ENCODE measurements at places on chromosomes 1 and 21. TPM values are rescaled to one million over a fixed set of nuclear protein-coding genes. Genes with fewer than 3 reads are reported as not detected.

DNA sequence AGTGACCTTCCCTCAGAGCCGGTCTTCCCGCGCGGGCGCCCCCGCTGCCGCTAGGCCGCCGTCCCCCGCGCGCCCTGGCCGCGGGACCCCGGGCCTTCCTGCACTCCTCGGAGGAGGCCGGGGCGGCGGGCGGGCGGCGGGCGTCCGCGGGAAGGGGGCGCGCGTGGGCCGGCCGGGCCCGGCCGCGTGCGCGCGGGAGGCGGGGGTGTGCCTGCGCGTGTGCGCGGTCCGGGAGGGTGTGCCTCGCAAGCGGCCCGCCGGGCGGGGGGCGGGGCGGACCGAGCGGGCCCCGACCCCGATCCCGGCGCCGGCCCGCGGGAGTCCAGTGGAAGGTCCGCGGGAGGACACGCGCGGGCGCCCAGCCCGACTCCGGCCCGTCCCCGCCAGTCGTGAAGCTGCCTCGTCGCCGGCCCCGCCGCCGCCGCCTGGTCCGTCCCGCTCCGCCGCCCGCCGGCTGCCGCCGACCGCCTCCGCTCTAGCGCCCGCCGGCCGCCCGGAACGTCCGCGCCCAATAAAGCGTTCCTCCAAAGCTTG is 438 bp downstream of the MRPS6 start:
- peak; percentile 78 for DNase-seq

GRCh38 chr21:33684923-33685560 is 42.7 kb downstream of the ITSN1 start:
- DNase-seq: no peak

GRCh38 chr1:211237579-211237978 is 21.6 kb upstream of the RCOR3 start:
- DNase-seq: no peak

DNA sequence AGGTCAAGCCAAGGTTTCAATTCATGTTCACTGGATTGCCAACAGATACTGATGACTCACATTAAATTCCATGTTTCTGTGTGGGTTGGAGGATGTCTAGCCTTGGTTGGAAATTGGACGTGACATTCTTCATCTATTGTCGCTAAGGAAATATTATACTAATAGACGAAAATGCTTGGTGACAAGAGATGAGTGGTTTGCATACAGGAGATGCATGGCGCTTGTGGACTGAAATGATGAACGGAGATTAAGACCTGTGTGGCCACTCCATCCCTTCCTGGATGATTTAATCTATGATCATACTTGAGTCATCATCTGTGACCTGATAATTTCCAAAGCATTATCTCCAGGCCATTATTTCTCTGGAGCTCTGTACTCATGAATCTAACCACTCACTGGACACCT is 97.0 kb upstream of the CD34 start:
- no peak for DNase-seq

DNA sequence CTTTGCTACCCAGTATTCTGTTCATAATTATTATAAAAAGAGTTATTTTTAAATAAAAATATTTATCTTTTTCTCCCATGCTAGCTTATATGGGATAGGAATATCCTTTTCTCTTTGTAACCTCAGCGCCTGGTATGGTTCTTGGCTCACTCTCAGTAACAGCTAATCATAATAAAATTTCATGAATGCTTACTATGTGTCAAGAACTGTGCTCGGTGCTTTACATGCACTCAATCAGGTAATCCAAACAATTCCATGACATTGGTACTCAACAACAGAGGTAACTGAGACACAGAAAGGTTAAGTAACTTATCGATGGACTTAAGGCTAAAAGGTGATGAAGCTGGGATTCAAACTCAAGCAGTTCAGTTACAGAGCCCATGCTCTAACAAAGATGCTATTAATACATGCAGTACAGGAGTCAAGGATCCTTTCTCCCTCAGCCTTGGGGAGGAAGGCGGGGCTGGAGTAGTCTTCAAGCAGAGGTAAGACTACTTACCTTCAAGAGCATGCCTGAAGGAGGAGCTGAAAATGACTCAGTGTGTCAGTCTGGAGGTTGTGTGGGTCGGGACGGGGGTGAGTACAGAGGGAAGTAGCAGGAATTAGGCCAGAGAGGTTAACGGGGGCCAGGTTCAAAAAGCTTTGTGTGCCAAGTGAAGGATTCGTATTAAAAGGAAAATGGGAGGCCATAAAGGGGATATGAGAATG is 73.4 kb downstream of the PLPPR5 start:
- no peak for DNase-seq

- DNase-seq: no peak
Observed at GRCh38 chr21:36384885-36385232, 333 bp upstream of the CHAF1B start.

DNA sequence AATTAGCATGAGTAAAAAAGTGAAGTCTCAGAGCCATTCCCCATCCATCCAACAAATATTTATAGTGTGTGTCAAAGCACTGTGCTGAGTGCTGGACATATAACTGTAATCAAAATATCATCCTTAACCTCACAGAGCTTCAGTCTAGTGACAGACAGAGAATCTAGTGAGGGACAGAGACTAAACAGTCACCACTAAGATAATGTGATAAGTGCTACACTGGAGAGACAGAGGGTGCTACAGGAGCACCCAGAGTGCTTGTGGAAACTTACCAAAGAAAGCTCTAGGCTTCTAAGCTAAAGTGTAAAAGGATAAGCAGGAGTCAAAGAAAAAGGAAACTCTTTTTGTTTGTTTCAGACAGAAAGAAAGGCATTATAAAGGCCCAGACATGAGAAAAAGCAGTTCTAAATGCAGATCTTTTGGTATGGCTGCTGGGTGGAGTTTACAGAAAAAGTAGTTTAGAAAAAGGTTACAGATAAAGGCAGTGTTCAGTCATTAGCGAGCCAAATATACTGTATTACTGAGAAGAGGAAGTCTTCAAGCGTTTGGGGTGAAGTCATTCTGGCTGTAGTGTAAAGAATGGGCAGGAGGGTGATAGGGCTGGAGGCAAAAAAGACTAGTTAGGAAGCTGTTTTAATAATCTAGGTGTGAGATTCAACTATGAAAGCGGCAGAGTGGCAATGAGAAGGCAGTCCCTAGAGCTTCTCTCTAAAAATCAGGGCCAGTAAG is 83.8 kb downstream of the SCMH1 start:
- DNase-seq: no peak

- peak; percentile 46 for DNase-seq
Observed at GRCh38 chr21:36700971-36701755, 2.2 kb downstream of the SIM2 start.

GRCh38 chr1:49686107-49686506 is 337.6 kb downstream of the AGBL4 start:
- no peak for DNase-seq

GRCh38 chr1:117846674-117847425 is 82.6 kb downstream of the GDAP2 start:
- DNase-seq: no peak

The PRKCZ gene
- 24.3 TPM for total RNA-seq

The SPATA21 gene
- not detected for total RNA-seq

GRCh38 chr1:203776636-203777035 is 11.7 kb downstream of the LAX1 start:
- DNase-seq: no peak

GRCh38 chr1:2036287-2036686 is 13.9 kb upstream of the PRKCZ start:
- DNase-seq: no peak

DNA sequence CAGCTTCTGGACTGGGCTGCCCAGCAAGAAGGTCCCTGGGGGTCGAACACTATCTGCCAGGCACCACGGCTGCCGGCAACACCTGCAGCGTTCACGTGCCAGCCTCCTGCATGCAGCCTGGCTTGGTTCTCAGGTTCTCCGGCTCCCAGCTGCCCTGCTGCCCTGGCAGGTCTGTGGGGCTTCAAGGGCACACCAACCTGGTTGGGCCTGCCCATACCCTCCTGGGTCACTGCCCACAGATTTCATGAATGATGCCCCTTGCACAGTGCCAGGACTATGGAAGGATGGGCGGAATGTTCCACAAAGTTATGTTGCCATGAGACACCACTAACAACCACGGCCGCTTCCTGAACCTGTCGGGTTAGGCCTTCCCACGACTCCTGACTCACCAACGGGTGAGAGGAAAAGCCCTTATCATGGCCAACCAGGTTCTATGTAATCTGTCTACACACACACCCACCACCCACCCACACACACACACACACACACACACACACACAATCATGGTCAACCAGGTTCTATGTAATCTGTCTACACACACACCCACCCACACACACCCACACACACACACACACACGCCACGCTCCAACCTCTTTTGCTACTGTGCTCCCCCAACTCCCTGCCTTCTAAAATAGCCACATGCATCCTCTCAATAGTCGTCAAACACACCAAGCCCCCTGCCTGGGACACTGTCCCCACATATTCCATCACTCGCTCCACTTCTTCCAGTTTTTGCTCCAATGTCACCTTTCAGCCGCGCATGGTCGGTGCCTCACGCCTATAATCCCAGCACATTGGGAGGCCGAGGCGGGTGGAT is 32.2 kb downstream of the HSPG2 start:
- DNase-seq: no peak

The KANK4 gene
- total RNA-seq: not detected

GRCh38 chr1:225700889-225701465 is 48.1 kb upstream of the ENAH start:
- DNase-seq: no peak

DNA sequence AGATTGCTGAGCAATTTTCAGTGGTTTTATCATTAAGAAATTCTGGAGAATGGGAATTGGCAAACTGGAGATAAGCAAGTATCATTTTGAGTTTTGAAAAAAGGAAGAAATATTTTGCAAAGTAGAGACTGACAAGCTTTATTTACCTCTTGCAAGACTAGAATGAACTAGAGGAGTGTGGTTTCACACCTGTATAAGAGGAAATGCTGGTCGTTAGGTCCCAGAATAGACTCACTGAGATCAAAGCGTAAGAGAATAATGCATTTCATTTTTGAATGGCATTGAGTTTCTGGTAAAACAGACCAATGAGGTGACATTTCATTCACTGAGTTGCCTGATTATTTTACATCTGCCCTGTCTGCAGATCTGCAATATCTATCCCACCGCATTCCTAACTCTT is 308.1 kb downstream of the ADGRL2 start:
- no peak for DNase-seq

The CHI3L2 gene
- 33.9 TPM for total RNA-seq

- no peak for DNase-seq
Observed at GRCh38 chr1:25073640-25074270, 143.7 kb upstream of the RUNX3 start.

DNA sequence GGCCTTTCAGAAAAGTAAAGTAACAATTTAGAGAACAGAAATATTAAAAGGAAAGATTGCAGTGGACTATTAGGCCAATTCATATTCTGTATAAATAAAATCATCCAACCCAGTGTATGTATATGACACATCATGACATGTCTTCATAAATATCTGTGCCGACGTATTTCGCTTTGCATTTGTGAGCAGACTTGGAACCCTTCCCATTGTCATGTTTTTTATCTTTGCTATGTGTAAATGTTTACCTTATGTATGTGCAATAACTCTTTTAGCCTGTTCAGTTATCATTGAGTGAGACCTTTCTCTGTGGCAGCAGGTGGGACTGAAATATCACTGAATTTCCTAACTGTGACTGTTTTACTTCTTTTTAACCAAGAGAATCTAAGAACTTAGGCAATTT is 58.0 kb upstream of the FAM3B start:
- no peak for DNase-seq

GRCh38 chr1:20480243-20480944 is 5.6 kb downstream of the CAMK2N1 start:
- no peak for DNase-seq

The FYB2 gene
- total RNA-seq: not detected

DNA sequence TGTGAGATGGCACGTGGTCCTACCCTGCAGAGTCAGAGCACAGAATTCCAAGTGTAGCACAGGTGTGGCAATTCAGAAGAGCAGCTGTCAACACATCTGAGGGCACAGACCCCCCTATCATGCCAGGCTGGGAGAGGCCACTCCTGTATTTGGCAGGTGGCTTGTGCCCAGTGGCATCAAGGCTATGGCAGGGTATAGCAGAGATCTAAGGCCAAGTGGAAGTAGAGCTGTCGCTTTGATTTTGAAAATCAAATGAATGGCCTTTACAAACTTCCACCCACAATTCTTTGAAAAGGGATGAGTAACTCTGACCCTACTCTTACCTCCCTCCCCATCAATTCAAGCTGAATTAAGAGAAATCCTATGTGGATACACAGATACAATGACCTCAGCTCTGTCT is 13.4 kb downstream of the C1orf116 start:
- no peak for DNase-seq

The FCGR2B gene
- 0.33 TPM for total RNA-seq

GRCh38 chr1:152398812-152399698 is 15.0 kb downstream of the CRNN start:
- DNase-seq: no peak

GRCh38 chr1:60345049-60345448 is 271.5 kb upstream of the C1orf87 start:
- DNase-seq: no peak

Data from activated naive CD8-positive, alpha-beta T cell treated with anti-CD3 and anti-CD28 coated beads, Interleukin-2, amount 10 ng/mL, durations not matched to agents 7 days and 5 days (primary cell).